ENCODE measurements at places on chromosomes 1 and 21.

GRCh38 chr1:244448279-244449036 lies 3.3 kb downstream of the ADSS2 start:
- no peak for DNase-seq

GRCh38 chr1:62726011-62726442 lies 37.8 kb upstream of the DOCK7 start:
- no peak for DNase-seq

DNA sequence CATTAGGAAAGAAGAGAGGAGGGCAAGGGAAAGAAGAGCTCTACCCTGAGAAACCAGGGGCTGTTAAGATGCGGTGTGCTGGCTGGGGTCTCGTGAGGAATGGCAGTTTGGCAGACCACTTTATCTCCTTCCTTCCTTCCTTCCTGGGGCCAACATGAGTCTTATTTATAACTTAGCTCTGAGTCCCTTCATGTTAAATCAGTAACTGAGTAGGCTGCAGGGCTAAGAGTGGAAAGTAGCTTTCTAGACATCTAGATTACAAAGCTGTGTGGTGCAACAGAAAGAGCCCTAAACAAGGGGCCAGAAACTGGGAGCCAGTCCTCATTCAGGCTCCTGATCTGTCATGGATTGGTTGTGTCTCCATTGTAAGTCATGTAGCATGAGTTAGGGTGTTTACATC lies 135.4 kb upstream of the DUSP10 start:
- no peak for DNase-seq

DNA sequence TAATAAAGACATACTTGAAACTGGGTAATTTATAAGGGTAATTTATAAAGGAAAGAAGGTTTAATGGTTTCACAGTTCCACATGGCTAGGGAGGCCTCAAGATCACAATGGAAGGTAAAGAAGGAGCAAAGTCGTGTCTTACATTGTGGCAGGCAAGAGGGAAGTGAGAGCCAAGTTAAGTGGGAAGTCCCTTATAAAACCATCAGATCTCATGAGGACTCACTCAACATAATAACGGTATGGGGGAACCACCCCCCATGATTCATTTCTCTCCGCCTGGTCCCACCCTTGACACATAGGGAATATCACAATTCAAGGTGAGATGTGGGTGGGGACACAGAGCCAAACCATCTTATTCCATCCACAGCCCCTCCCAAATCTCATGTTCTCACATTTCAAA lies 76.8 kb upstream of the ZNF678 start:
- DNase-seq = no peak

DNA sequence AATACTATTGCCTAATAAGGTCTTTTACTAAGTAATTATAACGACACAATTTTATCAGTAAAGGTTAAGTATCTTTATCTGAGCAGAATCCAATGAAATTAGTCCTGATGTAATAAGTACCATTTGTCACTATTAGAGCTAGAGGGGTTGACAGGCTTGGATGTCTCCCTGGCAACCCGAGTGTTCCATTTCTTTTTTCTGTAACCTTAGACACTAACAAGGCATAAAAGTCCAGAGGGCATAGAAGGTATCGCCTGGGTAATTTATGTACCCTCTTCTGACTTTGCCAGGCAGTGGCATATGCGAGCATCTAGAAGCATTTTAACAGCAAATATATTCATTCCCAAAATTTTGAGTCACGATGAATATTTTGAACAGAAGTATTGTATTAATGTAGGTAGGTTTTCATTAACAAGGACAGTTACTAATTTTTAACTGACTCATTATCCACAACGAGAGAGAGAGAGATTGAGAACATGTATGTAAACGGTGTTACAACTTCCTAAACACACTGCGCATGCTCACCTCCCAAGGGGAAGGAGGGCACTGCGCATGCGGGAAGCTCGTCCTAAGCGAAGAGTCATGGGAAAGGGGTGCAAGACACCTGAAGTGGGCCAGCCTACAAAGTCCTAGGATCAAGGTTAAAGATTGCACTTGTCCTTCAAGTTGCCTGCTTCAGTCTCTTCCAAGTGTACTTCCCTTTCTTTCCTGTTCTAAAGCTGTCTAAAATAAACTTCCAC lies 423.9 kb downstream of the DSCAM start:
- no peak for DNase-seq

All from activated CD4-positive, alpha-beta T cell treated with anti-CD3 and anti-CD28 coated beads for 1 hour (primary cell).